EH (cell line): ENCODE measurements at places on chromosomes 12 and 14.

DNA sequence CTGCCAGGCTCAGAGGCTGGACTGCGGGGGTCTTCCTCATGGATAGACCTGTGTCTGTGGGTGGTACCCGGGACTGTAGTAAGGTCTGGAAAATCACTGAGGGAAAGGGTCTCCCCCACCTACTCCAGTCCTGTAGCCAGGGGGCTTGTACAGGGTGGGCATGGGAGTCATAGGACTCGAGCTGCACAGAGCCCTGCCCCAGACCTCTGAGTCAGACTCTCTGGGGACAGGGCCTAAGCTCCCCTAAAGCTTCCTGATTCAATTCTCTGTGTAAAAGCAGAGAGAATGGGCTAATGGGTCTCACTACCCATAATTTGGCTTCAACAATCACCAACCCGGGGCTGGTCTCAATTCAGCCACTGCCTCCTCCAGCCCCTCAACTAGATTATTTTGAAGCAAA is 27.0 kb downstream of the LRTM2 start:
- DNase-seq = no peak

DNA sequence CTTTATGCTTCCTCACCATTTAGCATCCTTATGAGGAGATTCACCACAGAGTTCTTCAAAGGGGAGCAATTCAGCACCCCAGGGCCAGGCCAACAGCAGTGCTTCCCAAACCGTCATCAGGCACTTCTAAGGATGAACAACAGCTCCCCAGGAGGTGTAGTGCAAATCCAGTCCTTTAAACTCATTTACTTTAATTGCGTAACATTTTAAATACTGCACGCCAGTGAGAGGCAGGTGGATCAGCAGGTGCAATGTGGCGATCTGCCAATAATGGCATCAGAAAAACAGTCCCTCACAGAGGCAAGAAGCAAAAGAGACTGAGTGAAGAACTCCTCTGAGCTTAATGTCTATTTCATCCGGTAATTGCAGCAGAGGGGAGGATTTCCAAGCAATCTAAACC is 770.9 kb upstream of the FOXG1 start:
- no peak for DNase-seq

DNA sequence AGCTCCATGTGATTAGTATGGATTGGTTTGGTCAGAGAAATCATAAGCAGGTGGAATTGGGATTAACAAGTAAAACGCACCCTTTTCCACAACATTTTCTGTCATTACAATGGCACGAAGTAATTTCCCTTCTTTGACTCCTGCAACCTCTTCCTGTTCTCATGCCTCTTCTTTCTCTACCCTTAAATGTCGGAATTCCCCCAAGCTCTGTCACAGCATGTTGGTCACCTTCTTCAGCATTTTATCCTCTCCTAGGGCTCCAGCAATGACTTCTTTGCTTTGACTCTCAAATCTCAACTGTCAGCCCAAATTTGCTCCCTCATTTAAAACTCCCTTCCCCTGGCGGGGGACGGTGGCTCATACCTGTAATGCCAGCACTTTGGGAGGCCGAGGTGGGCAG is 5.3 kb upstream of the GRIP1 start:
- DNase-seq = no peak

DNA sequence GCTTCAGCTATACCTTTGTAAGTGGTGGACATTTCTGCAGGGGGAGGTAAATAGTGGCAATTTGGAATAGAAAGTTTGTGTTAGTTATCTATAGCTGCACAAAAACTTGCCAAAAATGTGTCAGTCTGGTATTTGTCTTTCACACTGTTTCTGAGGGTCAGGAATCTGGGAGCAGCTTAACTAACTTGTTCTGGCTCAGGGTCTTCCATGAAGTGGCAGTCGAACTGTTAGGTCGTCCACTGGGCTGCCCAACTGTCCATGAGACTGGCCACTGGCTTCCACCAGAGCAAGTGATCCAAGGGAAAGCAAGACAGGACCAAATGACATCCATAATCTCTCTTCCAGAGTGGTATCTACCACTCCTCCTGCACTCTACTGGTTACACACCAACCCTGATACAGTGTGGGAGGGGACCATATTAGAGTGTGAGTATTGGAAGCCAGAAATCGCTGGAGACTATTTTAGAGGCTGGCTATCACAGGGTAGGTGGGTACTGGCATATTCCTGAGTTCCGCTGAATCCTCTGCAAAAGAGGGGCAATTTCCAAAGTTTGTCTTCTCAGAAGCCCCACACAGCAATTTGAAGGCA is 60.9 kb downstream of the DYRK2 start:
- no peak for DNase-seq

- no peak for DNase-seq
Observed at GRCh38 chr12:20588042-20588441, 107.1 kb upstream of the SLCO1C1 start.

DNA sequence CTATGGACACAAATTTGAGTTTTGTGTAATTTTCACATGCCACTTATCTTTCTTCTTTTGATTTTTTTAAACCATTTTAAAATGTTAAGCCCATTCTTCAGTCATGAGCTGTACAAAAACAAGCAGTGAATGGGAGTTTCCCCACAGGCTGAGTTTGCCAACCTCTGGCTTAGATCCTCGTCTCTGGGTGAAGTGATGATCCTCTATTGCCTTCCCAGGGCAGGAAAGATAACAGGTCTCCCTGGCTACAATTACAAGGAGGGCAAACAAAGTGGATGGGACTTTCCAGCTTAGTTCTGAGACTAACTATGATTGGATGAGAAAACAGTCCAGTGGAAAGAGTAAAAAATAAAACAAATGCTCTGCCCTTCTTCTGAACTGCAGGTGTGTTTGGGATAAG is 203.7 kb downstream of the SPTSSA start:
- DNase-seq = no peak

DNA sequence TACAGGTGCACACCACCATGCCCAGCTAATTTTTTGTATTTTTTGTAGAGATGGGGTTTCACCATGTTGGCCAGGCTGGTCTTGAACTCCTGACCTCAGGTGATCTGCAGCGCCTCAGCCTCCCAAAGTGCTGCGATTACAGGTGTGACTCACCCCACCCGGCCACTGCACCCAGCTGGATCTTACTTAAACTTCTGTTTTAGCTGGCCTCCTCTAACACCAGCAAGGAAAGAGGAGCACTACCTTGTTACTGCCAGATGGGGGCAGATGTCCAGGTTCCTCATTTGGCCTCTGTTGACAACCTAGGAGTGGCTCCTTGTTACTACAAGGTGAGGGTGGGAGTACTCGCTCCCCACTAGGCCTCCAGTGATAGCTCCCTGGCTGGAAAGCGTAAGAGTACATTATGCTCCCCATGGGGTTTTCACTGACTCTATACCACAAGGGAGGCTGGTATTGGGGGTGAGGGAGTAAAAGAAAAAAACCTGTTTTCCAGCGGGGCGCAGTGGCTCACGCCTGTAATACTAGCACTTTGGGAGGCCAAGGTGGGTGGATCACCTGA is 13.2 kb upstream of the ARF6 start:
- peak; percentile 62 for DNase-seq

DNA sequence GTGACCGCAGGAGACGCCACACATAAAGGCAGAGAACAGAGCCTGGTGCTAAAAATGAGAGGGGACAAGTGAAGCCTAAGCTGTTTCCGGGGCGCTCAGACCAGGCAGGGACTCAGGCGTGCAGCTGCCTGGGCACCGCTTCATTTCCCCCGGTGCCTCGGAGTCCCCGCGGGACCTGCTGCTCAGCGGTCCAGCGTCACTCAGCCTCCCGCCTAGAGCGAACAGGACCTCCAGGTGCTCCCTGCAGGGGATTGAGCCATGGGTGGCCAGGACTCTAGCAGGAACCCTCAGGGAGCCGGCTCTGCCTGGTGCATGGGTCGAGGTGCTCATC is 31.0 kb downstream of the CCDC85C start:
- no peak for DNase-seq
